ENCODE measurements at places on chromosomes 2 and 18.

- DNase-seq = no peak
Measured at GRCh38 chr2:49936965-49937364, 782.6 kb upstream of the FSHR start.

- DNase-seq = peak; percentile 20
Measured at GRCh38 chr2:95353055-95353575, 49.4 kb upstream of the FAHD2A start.

GRCh38 chr2:51559026-51559425, 527.1 kb upstream of the NRXN1 start:
- no peak for DNase-seq

- peak; percentile 74 for DNase-seq
Measured at GRCh38 chr2:169091761-169092519, 22.6 kb downstream of the DHRS9 start.

DNA sequence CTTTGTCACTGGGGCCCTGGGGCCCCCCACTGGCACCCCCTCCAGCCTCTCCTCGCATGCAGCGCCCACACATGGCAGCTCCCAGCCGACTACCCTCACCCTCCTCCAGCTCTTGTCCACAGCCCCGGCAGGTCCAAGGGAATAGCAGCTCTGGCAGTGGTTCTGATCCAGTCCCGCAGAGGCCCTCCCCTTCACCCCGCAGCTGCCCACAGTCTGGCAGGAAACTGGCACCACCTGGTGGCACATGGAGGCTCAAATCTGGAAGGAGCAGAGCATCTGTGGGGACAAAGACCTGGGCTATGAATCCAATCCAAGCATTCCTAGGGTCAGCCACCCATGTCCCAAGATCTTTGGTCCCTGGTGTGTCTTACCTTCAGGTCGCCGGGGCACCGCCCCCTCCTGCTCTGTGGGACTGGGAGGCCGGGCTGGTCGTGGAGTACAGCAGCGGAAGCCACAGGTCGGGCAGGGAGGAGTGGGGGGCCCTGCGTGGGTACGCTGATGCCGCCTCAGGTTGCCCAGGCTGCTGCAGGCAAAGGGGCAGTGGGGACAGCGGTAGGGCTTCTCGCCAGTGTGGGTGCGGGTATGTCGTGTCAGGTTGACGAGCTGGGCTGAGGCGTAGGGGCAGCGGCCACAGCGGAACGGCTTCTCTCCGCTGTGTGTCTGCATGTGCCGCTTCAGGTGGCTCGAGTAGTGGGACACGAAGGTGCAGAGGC, 2.3 kb downstream of the ZNF513 start:
- no peak for DNase-seq

DNA sequence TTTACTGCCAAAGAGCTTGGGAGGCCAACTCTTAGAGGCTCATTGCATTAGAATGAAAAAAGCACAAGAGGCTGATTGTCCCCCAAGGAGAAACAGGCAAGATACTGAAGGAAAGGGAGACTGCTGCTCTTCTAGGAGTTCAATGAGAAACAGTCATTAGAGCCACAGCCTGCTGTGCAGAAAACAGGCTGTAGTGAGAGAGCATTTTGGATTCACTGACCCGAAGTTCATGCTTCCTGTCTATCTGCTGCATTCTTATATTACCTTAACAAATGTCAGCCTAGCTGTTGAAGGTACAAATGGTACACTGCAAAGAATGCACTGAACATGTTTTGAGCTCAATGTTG, 423.3 kb downstream of the SETBP1 start:
- no peak for DNase-seq

GRCh38 chr18:60421356-60422118, 49.0 kb upstream of the MC4R start:
- DNase-seq = no peak

DNA sequence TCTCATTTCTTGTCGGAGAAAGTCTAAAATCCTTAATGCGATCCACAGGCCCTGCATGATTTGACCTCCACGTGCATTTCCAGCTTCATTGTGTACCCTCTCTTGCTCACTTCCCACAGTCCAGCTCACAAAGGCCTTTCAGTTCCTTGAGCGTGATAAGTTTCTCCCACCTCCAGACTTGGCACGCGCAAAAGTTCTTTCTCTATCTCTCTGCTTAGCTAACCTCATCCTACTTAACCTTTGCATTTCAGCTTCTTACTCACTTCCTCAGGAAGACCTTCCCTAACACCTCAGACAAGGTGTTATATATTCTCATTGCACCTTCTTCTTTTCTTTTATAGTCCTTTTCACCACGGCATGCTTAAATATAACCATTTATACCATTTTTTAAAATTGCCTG, 124.8 kb upstream of the XPO1 start:
- DNase-seq = peak; percentile 45

DNA sequence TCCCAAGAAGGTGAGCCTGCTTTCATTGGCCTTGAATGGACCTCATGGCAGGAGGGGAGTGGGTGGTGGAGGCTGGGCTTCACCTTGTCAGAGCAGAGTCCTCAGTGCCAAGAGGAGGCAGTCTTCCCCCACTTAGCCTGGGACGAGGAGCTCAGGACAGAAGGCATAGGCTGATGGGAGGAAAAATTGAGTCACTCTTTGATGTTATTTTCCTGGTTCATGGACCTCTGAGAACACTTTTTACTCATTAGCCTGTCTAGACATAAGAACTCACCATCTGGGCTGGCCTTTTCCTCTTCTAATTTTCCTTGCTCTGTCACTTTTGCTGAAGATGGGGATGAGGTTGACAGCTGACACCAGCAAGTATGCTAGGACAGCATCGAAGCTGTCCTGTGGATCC, 225.7 kb upstream of the TNP1 start:
- DNase-seq = no peak

GRCh38 chr2:171013851-171014250, 84.8 kb downstream of the GORASP2 start:
- no peak for DNase-seq

GRCh38 chr2:209395229-209395628, 28.6 kb upstream of the MAP2 start:
- no peak for DNase-seq

All from stomach (tissue), 19 donors.